ENCODE measurements at places on chromosomes 7 and 10. TPM values are rescaled to one million over a fixed set of nuclear protein-coding genes. Genes with fewer than 3 reads are reported as not detected.

CEP55 gene
- 2.4 TPM for total RNA-seq

CYP2C19 gene
- 0.65 TPM for total RNA-seq

GRCh38 chr7:148266795-148267194 is 323.8 kb upstream of the C7orf33 start:
- DNase-seq: no peak

DNA sequence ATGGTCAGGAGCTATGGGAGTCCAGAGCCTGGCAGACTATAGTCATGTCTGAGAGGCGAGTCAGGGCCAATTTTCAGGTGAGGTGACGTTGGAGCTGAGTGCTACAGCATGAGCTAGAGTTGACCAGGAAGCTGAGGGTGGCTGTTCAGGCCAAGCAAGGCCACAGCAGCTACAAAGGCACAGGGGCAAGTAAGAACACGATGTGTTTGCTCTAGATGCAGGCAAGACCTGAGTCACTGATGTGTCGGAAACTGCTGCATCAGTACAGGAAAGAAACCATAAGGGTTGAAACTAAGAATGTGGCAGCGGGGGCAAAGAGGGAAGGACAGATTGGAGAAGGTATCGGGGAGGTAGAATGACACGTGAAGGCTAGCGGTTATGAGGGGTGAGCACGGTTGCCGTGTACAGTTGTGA is 11.8 kb upstream of the RRP12 start:
- DNase-seq: no peak

DNA sequence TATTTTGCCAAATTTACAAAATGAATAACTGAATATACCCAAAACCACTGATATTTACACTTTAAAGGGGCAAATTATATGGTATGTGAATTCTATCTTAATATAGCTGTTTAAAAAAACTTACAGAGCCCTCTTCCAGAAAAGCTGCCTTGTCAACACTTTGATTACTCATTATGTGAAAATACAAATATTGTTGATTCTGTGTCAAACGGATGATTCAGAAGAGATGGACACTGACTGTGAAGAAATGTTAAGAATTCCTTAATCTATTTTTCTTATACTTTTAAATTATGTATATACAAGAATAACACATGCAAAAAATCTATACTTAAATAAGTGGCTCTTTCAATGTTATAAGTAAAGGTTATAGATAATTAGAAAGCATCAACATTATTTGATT is 41.5 kb downstream of the SMURF1 start:
- DNase-seq: no peak

AIMP2 gene
- 47.3 TPM for total RNA-seq

DNA sequence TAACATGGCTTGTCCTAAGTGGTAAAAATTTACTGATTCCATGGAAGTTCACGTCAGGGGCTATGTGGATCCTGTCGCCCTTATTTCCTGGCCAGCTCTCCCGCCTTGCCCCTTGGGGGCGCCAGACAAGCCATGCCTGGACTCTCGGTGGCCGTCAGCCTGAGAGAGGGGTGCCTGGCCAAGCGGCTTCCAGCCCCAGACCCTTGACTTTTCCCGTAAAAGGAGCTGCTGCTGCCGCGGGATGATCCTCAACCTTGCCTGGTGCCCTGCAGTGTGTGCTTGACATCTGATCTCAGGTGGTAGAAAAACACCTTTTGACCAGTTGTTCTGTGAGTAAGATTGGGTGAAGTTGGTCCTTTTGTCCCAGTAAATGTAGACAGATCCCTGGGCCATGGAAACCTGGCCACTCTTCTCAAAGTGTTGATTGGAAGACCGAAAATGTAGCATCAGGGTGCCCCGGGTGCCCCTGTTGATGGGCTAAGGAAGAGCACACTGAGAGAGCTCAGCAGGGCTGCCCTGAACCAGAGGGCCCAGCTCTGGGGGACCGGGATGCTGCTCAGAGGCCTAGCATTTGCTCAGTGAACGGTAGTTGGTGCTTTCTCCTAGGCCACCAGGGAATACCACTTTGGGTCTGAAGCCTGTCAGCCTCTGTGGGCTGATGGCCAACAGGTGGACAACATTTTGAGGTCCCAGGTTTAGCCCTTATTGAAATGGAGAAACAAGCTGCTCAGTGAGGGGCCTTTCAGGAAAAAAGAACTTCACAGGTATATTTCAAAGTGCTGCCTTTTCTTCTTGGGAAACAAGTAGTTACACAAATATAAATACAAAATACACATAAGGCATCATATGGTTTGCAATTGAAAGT is 162.5 kb downstream of the LRMDA start:
- no peak for DNase-seq

LRRC27 gene
- 11.1 TPM for total RNA-seq

GRCh38 chr10:72259491-72260238 is 14.1 kb upstream of the DDIT4 start:
- DNase-seq: peak; percentile 51

DNA sequence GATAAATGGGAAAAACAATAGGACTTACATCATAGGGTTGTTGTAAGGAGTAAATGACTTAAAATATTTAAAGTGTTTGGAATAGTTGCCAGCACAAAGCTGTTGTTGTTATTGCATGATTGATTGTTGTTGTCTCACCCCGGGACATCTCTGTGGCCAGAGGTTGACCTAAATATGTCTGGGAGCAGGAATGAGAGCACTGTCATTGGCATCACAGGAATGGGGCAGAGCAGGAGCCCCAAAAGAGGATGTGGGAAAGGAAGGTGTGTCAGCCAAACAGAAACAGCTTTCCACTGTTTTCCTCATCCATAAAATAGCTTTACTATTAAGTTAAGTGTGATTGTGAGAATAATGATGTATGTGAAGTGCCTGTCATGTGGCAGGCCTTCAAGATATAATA is 121.6 kb downstream of the TMEM168 start:
- no peak for DNase-seq

DNA sequence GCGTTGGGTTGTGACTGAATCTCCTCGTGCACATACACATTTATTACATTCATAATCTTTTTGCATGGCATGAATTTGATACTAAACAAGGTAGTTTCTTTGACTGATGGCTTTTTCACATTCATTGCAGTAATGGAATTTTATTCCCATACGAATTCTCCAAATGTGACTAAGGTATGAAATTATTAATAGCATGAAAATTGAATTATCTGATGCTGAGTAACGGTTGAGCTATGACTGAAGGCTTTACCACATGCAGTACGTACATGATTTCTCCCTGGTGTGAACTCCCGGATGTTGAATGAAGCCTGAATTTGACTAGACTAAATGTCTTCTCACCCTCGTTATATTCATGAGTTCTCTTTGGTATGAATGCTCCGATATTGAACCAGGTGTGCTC is 104.4 kb upstream of the C1GALT1 start:
- no peak for DNase-seq

MYH16 gene
- not detected for total RNA-seq

ARHGEF35 gene
- total RNA-seq: 62.2 TPM

ZNF804B gene
- 0.06 TPM for total RNA-seq

- no peak for DNase-seq
Observed at GRCh38 chr10:43041422-43042342, 35.2 kb upstream of the RET start.

DNA sequence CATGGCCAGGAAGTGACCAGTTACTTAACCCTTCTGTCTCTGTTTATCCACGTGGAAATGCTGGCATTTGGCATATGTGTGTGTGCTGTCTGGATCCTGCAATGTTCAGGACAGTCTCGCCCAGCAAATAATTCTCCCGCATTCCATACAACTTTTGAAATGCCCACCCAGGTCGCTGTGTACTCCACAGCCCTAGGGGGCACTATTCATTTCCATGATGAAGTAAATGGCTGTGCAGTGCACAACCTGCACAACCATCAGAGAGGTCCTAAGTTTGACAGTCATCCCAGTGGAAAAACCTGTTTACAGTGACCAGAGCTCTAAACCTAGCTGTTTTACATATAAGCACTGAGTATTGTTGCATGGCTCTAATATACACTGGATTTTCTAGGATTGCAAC is 38.1 kb downstream of the ZNF503 start:
- no peak for DNase-seq

- no peak for DNase-seq
Observed at GRCh38 chr7:134370135-134370534, 53.4 kb upstream of the SLC35B4 start.
